ENCODE measurements at places on chromosomes 7 and 10.

DNA sequence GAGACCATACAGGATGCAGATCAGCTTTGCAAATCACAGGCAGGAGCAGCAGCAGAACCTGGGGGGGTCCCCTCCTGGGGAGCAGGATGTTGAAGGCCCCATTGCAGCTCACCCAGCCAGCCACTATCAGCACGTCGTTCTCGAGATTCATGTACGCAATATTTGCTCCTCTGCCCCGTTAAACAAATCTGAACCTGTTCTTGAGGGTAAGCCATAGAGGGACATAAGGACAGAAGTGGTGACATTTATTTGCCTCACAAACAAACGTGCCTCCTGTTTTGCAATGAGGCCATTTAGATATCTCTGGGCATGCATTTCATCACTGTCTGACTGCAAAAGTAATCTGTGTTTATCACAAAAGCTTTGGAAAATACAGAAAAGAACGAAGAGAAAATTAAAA lies 87.3 kb upstream of the BAIAP2L1 start:
- DNase-seq = no peak

DNA sequence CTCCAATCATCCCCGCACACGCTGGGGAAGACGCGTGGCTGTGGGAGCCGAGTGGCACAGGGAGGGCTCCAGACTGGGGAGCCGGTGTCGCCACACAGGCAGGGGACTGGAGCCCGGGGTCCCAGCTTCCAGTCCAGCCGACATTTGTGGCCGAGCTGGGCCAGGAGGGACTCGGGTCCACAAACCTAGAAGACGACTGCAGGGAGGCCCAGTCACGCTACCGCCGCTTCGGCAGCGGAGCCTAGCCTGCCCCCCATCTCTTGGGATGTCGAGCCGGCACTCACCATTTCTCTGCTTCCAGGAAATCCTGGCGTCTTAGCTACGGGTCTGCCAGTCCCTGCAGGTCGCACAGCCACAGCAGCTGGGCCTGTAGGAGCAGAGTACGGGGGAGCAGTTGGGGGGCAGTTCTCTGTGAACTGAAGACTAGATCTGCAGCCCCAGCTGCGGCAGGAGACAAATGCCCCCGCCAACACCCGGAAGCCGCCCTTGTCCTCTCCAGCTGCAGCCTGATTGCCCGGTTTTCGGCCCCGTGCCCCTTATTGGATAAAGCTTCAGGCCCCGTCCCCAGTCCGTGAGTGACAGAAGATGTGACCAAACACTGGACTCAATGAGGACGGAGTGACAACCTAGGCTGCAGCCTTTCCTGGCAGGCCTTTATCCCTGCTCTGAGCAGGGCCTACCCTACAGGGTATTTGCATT lies 270.7 kb downstream of the ZNF33B start:
- peak; percentile 63 for DNase-seq

DNA sequence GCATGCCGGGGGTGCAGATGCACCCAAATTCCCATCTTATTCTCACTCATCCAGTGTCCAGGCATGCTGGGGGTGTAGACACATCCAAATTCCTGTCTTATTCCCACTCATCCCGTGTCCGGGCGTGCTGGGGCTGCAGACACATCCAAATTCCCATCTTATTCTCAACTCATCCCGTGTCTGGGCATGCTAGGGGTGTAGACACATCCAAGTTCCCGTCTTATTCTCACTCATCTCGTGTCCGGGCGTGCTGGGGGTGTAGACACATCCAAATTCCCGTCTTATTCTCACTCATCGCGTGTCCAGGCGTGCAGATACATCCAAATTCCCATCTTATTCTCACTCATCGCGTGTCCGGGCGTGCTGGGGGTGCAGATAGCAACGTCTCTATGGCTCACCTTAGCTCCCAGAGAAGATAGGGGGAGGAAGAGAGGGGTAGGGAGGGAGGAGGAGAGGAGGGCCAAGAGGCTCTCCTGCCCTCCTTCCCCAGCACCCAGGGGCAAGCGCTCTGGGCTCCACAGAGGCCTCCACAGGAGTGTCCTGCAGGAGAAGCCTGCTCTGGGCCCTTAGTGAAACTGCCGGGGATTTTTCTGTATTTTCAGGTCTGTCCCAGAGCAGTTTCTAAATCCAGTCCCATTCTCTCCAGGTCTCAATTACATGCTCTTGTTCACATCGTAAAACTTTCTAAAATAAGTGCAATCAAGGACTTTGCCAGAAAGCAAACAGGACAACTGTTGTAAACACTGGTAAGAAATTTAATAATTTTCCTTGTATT lies 210.8 kb downstream of the DIP2C start:
- DNase-seq = no peak

GRCh38 chr7:110010359-110010758 lies 1080.6 kb upstream of the LRRN3 start:
- no peak for DNase-seq

DNA sequence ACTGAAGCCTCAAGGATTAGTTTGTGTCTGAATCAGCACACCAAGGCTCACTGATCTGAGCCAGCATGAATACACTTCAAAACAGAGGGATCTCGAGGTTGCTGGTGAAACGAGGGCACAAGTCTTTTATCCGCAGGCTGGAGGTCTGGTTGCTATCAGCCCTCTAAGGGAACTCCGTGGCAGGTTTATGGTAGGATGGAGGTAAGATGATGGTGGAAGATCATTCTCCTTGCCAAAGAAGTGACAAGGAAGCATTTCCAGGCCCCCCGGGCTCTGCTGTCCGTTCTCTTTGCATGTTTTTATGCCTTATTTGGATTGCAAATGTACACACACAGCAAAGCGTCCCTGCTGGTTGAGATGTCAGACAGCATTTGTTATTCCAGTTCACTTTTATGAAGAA lies 268.3 kb downstream of the ARHGAP12 start:
- no peak for DNase-seq

DNA sequence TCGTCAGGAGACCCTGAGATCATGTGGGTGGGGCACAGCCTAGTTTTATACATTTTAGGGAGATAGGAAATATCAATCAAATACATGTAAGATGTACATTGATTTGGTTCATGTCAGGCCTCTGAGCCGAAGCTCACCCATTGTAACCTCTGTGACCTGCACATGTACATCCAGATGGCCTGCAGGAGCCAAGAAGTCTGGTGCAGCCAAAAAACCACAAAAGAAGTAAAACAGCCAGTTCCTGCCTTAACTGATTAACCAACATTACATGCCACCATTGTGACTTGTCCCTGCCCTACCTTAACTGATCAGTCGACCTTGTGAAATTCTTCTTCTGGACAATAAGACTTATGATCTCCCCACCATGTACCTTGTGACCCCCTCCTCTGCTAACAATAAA lies 16.0 kb upstream of the LRRC61 start:
- DNase-seq = no peak

GRCh38 chr10:49407151-49407550 lies 11.3 kb upstream of the DRGX start:
- no peak for DNase-seq

GRCh38 chr7:112937651-112938415 lies 147.6 kb upstream of the TMEM168 start:
- no peak for DNase-seq

DNA sequence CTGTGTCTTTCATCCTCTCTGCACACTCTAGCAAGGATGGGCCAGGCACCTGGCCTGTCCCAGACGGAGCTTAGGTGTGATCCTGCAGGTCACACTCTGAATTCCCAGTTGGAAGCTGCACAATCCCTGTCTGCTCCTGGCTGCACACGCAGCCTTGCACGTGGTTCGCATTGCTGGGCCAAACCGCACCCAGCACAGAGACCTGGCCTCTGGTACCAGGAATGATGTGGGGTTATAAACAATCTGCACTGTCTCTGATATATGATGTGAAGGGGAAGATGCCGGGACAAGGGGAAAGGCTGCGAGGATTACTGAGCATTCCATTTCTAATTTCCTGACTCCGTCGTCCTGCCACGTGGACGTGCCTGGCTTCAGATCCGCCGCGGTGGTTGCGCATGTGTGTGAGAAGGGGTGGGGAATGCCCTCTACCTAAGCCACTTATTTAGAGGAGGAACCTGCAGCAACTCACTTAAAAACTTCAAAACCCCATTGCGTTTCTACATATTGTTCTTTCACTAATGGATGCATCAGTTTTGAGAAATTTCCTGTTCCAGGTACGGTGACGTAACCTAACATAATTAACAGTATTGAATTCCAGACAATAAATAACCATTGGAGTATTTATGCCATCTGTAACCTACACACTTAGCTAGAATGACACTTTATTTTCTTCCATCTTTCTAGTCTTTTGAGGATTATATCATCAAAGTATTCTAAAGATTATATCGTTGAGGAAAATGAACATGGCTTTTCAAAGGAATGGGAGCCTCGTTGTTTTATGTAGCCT lies 559.7 kb upstream of the MGMT start:
- no peak for DNase-seq

DNA sequence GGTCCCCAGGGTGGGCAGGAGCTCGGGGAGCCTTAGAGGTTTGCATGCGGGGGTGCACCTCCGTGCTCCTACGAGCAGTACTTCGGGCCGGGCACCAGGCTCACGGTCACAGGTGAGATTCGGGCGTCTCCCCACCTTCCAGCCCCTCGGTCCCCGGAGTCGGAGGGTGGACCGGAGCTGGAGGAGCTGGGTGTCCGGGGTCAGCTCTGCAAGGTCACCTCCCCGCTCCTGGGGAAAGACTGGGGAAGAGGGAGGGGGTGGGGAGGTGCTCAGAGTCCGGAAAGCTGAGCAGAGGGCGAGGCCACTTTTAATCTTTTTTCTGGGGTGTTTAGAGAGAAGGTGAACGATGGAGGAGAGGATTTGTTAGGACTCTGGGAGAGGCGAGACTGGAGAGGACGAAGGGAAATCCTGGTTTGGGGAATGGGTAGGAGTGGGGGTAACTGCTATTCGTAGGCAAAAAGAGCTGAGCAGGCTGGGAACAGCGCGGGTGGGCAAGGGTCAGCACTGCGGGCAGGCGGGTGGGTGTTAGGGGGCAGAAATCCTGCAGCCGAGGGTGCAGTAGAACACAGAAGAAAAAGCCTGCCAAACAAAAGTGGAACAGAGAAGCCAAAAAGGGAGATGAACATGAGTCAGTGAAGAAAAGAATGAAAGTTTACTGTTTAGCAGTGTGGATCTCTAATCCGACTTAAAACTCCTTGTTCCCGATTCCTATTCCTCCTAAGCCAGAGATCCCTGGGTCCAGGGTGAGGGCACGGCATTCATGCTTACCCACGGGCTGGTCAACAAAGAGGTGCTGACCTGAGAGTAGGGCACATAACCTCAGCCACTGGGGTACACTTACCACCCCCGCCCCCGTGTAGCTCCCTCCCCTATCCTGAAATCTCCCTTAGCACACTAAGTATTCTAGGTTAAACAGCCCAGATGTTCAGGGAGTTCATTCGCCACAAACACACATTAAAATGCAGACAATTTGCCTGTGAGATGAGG lies 26.9 kb downstream of the PRSS2 start:
- DNase-seq = no peak

- DNase-seq = no peak
These were observed 39.4 kb downstream of the MMRN2 start for GRCh38 chr10:86918022-86918471.

DNA sequence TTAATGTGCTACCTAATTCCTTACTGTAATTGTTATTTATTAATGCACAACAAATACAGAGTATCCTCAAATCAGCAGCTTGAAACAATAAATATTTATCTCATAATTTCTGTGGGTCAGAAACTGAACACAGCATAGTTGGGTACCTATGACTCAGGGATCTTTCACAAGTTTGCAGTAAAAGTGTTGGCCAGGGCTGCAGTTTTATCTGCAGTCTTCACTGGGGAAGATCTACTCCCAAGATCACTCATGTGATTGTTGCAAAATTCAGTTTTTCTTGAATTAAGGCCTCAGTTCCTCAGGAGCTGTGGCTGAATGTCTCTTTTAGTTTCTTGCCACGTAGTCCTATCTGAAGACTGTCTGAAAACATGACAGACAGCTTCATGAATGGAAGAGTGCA lies 237.8 kb downstream of the ZWINT start:
- DNase-seq = no peak

- no peak for DNase-seq
These were observed 4.5 kb upstream of the LRMDA start for GRCh38 chr10:75426880-75427279.

DNA sequence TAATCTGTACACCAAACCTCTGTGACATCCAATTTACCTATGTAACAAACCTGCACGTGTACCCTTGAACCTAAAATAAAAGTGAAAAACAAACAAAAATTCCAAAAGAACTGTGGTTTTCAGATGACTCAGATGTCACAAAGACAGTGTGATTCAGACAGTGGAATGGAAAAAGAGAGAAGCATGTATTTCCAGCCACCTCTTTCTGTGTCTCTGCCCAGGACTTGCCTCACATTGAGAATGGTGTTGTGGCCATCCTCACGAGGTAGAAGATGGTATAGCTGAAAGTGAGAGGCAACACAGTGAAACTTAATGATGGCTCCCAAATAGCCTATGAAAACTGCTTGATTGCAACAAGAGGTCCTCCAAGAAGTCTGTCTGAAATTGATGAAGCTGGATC lies 78.0 kb downstream of the ARL5B start:
- DNase-seq = no peak

DNA sequence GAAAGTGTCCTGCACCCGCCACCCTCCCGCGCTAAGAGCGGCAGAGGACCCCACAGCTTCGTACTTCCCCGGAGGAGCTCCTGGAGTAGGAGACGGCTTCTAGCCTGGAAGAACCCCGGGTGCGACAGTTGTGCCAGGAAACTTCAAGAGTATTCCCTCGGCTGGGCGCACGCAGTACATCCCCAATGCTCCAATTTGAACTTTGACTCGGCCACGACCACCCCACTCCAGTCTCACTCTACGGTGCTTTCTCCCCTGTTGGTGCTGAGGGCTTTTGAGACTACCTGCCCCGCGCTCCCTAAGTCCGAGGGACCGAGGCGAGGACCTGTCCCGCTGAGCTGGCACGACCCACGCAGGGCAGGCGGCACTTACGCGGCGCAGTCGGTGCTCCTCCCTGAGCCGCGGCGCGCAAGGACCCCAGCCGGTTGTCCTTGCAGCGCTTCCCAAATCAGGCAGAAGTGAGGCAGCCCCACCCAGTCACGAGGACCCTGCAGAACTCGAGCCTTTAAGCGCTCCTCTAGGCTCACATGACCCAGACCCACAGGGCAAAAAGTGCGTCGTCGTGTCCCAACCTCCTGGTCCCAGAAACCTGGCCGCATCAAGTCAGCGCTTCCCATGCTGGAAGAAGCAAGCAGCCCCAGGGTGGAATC lies at the start of gene CPVL:
Gene CPVL, minus strand, starts transcription at position 481 of the 650 bp plus-strand sequence. CDS start 25,476 bp downstream, outside the sequence.
- DNase-seq = no peak

DNA sequence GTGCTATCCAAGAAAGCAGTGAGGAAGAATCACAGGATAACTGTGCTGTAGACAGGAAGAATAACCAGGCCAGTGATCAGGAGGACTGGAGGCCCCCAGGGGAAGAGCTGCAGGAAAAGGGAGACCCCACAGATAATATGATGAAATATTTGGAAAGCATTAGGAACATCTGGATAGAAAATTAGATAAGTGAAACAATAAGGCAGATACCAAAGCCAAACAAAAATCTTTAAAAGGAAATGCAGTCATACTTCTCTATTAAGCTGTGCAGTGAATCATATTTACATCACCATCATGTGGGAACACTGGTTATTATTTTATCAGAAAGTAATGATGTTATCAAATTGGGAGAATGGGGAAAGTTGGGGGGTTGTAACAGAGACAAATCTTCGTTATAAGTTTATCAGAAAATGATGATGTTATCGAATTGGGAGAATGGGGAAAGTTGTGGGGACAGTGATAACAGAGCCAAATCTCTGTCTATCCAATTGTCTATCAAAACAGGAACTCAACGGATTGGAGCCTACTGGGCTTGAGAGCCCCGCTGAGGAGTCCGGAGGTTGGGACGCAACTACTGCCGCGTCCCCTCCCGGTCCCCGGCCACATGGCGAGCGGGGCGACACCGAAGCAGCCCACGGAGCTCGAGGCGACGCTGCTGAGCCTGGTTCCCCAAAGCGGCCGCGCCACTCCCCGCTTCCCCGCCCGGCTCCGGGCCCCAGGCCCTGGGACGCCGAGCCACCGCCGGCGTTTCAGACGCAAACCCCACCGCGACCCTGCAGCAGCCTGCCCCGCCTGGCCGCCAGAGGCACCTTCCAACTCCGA lies 14.0 kb upstream of the RALA start:
- no peak for DNase-seq

Measured in MM.1S (cell line).